ENCODE measurements at places on chromosomes 2 and 18.

- DNase-seq = no peak
Measured at GRCh38 chr2:145789636-145790035, 1269.7 kb upstream of the ZEB2 start.

DNA sequence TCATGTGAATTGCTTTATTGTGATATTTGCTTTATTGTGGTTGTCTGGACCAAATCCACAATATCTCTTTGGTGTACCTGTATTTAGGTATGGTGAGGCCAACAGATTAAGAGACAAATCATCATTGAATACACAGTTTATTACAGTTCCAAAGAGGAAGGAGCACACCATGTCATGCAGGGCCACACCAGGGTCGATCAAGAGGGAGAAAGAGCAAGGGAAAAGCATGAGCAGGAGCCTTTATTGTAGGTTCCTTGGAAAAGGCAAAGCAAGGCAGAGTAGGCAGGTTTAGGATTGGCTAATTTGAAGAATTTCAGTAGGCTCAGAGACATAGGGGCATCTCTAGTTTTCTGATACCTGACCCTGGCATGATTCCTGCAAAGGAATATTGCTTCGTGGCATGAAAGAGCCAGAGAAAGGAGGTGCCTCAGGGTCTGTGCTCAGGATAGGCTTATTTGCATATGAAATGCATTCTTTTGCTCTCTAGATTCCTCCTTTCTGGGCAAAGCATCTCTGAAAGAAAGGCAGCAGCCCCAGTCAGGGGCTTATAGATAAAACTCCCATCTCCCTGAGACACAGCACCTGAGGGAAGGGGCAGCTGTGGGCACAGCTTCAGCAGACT is 214.2 kb upstream of the ERBB4 start:
- no peak for DNase-seq

GRCh38 chr2:6957910-6958615 is 40.9 kb downstream of the RNF144A start:
- DNase-seq = peak; percentile 76

DNA sequence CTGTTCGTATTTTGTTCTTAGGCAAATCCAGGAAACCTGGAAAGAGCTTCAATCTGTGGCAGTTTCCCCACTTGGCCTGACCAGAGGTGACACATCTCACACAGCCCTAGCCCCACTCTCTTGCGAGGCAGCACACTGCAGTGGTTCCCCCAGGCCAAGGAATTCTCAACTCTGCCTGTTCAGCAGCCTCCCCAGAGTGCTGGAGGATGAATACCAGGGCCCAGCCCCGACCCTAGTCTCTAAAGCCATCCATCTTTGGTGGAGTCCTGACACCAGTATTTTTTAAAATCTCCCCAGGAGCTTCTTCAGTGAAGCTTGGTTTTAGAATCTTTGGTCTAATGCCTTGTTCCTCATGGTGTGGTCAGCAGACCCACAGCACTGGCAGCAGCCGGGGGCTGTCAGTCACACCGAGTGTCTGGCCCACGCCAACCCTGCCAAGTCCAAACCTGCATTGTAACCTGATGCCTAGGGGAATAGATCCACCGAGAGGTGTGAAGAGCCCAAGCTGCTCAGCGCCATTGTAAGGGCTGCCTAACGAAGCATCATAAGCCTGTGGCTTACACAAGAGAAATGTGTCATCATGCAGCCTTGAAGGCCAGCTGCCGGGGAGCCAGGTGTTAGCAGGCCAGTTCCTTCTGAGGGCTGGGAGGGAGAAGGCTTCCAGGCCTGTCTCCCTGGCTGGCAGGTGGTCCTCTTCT is 428.7 kb upstream of the ID2 start:
- DNase-seq = peak; percentile 42

DNA sequence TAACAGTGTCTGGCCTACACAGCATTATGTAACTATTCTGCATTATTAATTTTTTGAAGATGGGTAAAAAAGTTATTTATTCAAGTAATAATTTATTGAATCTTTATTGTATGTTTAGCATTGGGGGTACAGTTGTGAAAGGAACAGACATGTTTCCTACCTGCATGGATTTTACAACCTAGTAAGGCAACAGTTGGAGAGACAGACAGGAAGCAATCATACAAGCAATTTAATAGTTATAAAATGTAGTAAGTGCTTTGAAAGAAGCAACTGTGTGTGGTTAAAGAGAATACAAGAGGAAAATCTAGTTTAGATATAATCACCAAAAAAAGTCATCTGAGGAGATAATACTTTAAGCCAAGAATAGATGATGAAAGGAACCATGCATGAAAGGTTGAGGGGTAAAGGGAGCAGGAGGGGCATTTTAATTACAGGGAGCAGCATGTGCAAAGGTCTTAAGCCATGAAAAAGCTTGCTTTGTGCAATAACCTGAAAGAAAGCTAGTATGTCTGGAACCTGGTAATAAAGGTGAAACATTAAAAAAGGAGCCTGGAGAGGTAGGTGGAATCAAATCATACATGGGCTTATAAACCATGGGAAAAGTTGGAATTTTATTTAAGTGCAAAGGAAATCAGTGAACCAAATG is 140.8 kb downstream of the PIK3C3 start:
- no peak for DNase-seq

DNA sequence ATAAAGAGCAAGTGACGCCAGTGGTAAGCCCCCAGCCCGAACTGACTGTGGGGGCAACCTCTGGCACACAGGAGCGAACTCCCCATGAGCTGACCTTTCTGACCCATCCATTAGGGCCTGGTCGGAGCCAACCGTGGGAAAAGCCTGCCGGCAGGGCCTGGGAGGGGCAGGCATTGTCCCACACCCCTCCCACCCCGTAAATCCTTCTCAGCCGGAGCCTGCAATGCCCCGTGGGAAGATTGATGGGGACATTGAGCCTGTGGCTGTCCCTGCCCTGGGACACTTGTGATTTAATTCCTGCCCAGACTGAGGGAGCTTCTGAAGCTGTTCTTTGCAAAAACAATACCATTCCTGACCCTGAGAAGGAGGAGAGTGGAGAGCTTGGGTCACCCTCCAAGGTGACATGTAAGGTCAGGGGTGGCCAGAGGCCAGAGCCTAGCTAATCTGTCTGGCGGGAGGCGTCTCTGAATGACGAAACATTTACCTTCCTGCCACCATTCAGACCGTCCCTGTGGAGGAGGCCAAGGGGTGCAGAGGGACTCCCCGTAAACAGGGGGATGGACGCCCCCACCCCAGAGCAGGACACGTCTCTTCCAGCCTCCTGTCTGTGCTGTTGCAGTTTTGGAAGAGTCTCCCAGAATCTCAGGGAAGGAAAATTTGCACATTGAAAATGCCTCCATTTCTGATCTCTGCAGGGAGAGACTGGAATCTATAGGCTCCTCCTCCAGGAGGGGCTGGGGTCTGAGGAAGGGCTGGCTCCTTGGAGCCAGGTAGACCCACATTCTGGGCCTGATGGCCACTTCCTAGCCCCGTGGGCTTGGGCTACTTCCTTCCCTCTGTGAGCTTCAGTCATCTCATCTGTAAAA is 51.2 kb upstream of the HS6ST1 start:
- no peak for DNase-seq

DNA sequence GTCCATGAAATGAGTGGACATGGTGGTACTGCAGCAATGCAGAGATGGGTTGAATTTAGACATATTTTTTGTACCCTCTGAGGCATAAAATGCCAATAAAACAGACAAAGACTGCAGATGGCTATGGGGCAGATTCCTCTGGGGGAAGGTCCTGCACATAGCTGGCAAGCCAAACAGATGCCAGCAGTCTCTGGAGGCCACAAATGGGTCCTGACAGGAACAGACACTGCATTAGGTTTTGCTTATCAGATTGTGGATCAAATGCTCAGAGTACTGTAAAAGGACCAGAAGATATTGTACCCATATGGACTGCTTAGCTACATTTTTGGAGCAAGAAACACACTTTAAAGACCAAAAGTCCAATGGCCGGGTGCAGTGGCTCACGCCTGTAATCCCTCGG is 40.9 kb upstream of the ORC2 start:
- DNase-seq = no peak

GRCh38 chr2:109402180-109402579 is 211.6 kb downstream of the SEPTIN10 start:
- DNase-seq = no peak

DNA sequence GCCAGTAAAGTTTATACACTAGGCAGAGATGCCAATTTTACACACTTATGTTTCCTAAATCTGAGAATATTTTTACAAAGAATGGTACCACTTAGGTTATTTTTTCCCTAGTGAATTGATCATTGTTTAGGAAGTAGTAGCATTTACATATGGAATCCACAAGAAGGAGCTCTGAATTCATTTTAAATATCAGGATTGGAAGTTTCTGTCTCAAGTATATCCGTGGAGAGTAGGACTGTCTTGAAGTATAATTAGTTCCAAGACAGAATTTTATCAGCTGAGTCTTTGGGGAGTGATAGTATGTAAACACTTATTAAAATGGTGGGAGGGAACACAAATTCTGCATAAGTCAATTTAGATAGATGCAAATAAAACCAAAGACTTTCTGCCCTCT is 82.3 kb upstream of the FAM98A start:
- peak; percentile 22 for DNase-seq

DNA sequence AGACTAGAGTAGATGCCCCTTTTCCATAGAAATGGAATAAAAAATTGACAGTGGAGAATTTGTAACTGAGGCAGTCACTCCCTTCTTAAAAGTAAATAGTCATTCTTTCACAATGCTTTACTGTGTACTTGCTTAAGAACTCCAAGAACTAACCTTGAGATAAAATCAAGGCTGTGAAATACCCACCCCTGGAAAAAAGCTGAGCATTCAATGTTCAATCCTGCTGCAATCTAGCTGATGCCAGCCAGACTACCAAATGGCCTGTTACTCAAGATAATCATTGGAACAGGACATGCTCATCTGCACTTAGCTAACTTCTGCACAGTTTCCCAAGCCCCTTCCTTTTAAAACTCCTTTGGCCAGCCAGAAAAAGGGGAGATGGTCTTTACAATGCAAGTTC is 367.4 kb upstream of the GULP1 start:
- no peak for DNase-seq

DNA sequence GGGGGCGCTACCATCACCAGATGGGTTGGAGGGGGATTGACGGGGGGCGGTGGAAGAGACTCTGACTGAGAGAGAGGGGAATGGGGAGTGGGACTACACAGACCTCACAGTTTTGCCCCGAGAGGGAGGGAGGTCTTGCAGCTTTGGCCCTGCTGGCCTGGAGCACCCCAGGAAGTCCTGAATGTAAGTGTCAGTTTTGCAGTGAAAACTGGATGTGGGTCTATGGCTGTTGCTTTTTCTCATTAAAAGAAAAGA is 2.4 kb downstream of the TCF7L1 start:
- no peak for DNase-seq

DNA sequence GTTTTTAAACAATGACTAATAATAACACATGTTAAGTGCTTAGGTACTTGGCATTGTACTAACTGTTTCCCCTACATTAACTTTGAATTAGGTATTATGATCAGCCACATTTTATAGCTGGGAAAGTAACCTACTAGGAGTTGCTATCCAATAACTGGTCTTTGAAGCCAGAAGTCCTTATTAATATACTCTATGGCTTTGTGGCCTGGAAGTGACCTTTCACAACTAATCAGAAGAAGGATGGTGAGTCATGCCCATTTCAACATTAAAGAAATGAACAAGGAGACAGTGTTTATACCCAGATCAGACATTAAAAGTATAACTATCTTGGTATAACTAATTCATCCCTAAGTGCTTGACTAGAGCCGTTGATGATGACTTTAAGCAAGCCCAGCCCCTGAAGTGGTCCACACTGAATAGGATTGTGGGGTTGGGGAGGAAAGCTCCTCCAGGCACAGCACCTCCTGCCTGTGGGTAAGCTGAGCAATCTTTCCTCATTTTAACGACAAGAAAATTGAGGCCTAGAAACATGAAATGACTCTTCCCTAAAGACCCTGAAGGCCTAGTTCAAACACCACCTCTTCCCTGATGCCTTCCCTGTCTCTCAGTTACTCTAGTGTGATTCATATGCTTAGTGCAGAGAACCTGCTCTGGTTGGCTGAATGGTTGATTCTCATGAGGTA is 71.6 kb upstream of the RFX8 start:
- no peak for DNase-seq

GRCh38 chr2:38960609-38961320 is 71.1 kb downstream of the ARHGEF33 start:
- peak; percentile 78 for DNase-seq

DNA sequence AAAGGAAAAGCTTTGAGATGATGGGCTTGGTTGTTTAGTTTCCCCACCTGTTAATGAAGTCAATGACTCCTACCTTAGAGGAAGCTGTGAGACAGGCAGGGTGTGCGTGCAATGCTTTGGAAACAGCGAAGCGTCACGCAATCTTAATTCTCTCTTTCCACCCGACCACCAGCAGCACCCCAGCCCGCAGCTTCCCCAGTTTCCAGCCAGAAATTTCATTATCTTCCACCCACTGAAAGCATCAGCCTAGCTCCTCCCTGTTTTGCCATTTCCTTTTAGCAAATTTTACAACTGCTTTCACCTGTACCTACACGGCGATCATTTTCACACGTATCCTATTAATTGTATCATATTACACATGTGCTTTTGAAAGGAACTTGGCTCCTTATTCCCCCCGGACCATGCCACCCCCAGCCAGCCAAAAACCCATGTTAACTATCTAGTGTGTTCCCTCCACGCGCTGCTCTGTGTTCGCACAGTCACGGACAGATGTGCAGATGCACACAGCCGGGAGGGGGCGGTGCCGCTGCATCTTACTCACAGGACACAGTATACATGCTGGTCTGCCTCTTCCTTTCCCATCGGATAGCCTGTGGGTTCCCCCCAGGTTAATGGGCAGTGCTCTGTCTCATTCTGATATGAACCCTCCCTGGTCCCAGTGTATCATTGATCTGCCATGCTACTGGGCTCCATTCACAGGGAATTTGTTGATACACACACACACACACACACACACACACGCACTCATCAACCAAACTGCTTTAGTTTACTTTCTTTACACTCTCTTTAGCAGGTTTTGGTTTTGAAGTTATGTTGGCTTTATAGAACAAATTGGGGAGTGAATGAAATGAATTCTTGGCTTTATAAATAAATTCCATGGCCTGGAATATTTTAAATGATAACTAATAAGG is 22.4 kb downstream of the CYP27C1 start:
- DNase-seq = peak; percentile 7

- no peak for DNase-seq
Measured at GRCh38 chr2:229856413-229856812, 65.4 kb downstream of the TRIP12 start.
